Spinal cord (tissue), 10 donors: ENCODE measurements at places on chromosomes 16 and 17.

- no peak for DNase-seq
Observed at GRCh38 chr17:77400445-77400870, 259.7 kb downstream of the SEC14L1 start.

DNA sequence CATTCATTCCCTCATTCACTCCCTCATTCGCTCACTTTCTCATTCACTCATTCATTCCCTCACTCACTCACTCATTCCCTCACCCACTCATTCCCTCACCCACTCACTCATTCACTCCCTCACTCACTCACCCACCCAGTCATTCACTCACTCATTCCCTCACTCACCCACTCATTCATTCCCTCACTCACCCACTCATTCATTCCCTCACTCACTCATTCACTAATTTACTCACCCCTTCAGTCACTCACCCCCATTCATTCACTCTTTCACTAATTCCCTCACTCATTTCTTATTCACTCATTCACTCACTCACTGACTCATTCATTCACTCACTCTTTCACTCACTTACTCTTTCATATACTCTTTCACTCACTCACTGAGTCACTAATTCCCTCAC lies 303.1 kb downstream of the C16orf95 start:
- DNase-seq, result no peak

- DNase-seq, result no peak
Observed at GRCh38 chr16:88809676-88810165, 2.0 kb downstream of the APRT start.

GRCh38 chr17:75475144-75475835 lies 18.9 kb downstream of the TMEM94 start:
- DNase-seq, result no peak

DNA sequence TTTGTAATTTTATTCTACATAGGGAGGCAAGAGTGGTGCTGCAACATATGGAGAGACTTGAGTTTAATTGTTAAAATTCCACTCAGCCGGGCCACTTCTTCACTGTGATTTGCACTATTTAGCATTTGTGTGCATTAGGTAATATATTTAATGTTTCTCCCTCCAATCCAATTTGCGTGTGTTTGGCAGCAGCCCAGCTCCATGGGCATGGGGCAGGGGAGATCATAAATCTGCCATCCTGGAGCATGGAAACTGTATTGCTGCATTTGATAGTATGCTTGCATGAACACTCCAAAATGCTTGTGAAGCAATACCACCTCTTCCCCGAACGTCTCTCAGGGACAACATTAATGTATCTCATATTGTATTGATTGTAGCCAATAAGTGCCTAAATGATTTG lies 339.1 kb upstream of the RBFOX1 start:
- DNase-seq, result no peak

DNA sequence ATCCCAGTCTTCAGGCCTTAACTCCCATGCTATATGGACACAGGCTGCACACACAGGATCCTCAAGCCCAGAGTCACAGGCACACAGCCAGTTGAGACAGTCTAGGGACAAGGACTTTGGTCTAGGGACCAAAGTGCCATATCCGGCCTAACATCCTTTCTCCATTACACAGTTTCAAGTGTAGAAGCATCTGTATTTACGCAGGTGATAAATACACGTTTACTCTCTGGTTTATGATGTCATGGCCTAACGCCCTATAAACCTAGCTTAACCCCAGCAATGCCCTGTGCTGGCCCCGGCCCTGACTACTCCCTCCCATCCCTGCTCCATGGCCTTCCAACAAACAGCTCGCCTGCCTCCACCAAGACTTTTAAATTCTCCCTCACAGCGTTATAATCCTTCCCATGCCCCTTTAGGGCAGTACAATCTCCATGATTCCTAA lies 17.1 kb downstream of the CUEDC1 start:
- DNase-seq, result no peak

DNA sequence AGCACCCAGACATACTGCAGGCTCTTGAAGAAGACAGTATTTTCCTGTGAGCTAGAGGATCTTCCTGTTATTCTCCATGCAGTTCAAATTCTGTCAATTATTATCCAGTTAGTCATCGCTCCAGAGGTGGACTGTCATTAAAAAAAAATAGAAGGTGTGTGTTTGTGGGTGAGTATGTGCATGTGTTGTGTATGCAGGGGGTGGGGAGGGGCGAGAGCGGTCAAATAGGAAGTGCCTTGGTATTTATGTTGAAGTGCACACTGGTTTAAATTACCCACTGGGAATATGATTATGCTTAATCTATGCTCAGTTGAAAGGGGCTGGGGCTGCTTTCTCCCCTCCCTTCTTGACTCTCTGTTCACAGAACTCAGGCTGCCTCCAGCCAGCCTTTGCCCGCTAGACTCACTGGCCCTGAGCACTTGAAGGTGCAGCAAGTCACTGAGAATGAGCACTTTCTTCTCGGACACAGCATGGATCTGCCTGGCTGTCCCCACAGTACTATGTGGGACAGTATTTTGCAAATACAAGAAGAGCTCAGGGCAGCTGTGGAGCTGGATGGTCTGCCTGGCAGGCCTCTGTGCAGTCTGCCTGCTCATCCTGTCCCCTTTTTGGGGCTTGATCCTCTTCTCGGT lies at the start of gene HSD17B2:
Gene HSD17B2, plus strand, starts transcription at position 273 of the 632 bp plus-strand sequence. Its CDS starts 172 bp downstream, at position 445.
- DNase-seq, result no peak

DNA sequence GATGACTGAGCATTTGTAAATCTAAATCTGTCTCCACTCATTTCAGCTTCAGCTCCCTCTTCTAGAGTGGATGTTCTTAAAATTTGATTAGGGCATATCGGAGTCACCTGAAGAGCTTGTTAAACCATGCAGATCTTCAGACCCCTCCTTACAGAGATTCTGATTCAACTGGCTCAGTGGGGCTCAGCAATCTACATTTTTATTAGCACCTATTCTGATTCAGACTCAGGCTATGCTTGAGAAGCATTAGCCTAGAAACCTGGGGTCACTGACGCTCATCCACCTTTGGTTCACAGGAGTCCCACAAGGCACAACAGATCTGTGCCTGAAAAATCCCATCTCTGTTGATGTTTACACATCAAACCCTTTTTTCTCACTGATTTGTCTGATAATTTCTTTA lies 365.6 kb downstream of the GRIN2A start:
- no peak for DNase-seq

- no peak for DNase-seq
Observed at GRCh38 chr16:54931120-54932014, 702 bp downstream of the IRX5 start.

DNA sequence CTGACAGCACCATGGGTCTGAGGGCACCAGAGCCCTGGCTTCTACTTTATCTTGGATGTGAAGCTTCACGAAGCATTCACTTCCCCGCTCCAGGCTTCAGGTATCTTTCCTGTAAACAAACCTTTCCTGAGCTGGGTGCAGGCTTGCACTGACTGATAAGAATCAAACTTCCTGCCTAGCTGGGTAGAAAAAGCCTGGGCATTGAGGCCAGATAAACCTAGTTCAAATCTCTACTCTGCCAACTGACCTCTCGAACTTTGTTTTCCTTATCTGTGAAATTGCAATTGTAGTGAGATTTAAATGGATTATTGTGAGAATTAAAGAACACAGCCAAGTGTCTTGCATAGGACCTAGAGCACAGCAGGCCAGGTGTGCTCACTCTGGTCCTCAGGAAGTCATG lies 2.9 kb upstream of the TMEM208 start:
- no peak for DNase-seq

DNA sequence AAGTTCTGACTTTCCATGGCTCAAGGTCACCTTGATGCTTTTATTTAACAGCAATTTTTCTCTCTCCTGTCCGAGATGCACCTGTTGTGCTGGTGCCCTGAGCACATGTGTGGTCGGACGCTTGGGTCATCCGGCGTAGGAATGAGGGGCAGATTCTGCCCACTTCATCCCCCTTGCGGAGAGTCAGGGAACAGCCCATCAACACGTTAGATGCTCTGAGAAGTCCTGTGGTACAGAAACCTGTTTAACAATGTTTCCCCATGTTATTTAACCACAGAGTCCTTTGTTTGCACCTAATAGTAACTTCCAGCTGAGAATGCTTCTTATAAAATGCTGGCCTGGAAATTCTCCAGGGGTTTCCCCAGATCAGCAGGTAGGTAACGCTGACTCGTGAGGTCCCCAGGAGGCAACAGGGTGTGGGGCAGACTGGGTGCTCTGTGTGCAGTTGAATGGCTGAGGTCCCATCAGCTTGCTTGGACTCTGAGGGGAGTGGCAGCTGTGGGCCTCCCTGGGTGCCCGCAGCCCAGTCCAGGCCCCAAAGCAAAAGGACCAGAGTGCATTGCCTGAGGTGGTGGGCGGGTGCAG lies 17.8 kb downstream of the DOC2B start:
- no peak for DNase-seq

DNA sequence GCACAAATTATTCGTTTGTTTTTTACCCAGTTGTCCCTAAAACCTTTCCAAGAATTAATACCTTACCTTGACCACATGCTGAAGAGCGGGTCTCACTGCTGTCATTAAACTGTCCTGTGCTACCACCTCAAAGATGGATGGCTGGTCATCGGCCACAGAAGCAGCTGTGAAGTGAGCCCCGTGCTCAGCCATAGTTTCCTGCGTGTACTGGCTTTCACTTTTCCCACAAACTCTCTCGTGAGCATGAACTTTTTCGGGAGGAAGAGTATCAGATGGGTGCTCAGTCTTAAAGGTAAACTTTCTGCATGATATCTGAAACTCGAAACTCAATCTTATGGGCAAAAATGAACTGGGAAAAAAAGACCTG lies 558 bp downstream of the PEX12 start:
- DNase-seq, result peak; percentile 6

- DNase-seq, result no peak
Observed at GRCh38 chr17:19346351-19347255, 15.9 kb downstream of the B9D1 start.

- no peak for DNase-seq
Observed at GRCh38 chr17:49916854-49917515, 52.0 kb upstream of the DLX4 start.

DNA sequence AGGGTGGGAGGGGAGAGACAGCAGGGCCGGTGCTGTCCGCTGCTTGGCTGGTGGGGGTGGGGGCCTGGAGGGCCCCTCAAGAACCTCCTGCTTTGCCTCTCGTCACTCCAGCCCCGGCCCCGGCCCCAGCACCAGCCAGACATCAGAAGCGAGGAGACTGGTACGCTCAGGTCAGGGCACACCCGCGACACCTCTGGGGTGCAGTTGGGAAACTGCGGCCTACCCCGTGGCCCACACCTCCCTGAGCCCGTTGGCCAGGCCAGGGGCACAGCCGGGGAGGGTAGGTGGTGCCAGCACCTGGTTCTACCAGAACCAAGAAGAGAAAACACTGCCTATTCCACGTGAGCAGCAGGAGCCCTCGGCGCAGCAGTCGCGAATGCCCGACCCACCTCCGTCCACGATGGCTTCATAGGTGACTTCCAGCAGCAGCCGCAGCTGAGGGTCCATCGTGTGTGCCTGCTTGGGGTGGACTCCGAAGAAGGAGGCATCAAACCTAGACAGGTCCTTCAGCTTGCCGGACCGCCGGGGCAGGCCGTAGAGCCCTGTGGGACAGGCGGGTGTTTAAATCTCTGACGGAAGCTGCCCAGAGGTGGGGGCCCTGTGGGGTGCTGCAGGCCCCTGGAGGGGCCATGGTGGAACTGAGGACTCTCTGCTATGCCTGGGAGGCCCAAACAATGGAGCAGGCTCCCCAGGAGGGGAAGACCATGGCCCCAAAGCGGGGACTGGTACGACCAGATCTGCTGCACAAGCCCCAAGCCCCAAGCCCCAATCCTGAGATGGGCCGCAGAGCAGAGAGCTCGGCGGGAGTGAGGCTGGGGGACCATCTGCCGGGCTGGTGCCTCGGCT lies 2.9 kb downstream of the FASN start:
- DNase-seq, result no peak

- no peak for DNase-seq
Observed at GRCh38 chr16:80580109-80580832, 39.5 kb downstream of the DYNLRB2 start.

GRCh38 chr17:78046923-78047322 lies 81.6 kb downstream of the TMC6 start:
- DNase-seq, result no peak

DNA sequence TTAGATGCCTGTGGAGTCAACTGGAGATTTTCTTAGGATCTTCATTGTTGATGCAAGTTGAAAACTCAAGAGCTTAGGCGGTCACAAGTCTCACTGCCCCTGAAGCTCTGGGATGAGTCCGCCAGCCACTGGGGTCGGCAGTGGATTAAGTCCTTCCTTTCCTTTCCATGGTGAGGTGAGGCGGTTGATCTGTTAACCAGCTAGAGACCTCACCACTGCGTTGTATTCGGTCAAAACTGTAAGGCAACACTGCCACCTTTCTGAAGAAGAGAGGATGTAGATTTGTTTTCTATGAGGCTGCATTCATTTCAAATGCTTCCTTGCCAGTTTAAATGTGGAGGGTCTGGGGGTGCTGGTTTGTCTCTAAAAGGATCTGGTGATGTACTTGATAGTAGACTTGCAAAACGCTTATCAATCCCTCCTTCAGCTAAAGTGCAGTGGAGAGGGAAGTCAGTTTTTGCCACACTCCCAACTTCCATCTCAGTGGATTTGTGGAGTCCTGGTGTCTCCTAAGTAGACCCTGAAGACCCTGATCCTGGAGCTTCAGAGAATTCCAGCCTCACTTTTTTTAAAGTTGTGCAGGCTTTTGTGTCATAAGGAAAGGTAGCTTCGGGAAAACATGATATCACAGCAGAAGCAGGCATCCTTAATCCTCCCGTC lies 1.7 kb downstream of the MYOCD start:
- DNase-seq, result peak; percentile 43

DNA sequence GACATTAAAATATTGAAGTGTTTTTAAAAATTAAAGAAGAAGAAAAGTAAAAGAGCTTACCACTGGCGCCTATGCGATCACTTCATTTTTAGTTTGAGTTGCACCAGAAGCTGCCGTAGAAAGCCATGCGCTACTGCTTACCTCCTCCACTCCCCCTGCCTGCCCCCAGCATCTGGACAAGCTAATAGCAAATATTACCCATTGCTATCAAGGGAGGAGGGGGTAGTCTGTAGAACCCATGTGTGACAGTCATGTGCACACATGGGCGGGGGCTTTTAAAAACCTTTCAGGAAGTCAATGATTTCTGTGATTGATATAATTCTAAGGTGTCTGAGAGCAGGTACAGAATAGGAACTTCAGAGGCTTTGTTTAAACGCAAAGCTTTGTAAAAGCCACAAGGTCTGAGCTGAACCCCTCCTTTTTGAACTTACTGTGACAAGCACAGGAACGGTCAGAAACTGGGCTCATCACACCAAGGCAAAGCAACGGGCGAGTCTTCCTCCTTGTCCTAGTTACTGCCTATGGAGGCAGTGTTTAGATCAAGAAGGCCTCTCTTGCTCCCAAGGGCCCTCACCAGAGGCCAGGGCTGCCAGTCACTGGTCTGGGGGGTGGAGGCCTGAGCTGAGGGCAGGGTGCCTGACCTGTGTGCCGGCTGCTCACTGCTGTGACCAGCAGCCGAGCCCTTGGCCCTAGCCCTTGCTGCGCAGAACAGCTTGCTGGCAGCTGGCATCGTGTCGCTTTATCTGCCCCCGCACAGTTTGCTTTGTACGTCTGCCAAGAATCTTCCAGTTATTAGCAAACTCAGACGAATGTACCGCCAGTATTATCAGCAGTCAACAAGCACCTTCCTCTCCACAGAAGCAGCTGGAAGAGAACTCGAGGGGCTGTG lies 15.0 kb downstream of the GINS2 start:
- DNase-seq, result no peak
